GOT3 (cell line): ENCODE measurements at places on chromosomes 6 and 20.

DNA sequence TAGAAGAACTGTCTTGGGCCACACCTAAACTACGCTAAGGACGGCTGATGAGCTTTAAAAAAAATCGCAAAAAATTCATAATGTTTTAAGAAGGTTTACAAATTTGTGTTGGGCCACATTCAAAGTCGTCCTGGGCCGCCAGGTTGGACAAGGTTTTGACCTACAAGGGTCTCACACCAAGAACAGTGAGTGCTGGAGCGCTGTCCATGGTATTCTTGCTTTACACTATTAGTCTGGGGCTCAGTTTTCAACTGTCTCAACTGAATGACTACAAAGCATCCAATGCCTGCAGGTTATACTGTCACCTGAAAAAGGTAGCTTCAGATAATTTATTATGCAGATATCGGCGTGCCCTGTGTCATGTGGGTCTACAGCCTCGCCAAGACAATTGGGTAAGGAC is 3.7 kb upstream of the FAXC start:
- no peak for DNase-seq

DNA sequence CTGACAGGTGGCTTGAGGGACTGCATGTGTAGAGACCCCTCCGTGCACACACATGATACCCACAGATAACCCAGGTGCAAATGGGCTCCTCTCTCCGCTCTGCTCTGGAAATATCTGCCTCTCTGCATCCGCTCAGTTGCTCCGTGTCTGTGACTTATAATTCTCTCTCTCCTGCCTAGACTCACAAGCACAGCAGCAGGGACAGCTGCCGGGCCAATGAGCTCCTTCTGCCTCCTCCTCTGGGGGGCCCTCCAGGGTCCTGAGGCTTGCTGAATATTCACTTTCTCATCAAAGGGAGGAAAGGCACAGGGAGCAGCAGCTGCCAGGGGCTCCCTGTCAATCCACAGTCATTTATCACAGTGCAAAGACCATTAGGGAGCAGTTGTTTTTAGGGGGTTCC is 24.1 kb downstream of the LRFN2 start:
- DNase-seq = no peak

GRCh38 chr20:18256440-18257090 is 31.8 kb upstream of the ZNF133 start:
- DNase-seq = no peak

GRCh38 chr6:148818939-148819575 is 72.2 kb downstream of the UST start:
- DNase-seq = no peak

DNA sequence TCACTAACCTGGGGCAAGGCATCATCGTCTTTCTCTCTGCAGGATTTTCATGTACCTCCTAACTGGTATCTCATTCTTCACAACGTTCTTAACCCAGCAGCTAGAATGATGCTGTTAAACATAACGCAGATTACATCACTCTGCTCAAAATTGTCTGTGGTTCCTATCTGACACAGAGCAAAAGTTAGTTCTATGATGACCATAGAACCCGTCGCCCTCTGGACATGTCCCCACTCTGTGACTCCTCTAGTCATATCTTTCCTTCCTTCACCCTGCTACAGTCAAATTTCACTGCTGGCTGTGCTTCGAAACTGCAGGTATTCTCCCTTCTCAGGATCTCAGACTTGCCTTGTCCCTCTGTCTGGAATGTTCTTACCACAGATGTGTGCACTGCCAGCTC is 87.4 kb upstream of the TPD52L1 start:
- no peak for DNase-seq

- DNase-seq = peak; percentile 60
These were observed 284.7 kb upstream of the TAB2 start for GRCh38 chr6:149032599-149033405.

DNA sequence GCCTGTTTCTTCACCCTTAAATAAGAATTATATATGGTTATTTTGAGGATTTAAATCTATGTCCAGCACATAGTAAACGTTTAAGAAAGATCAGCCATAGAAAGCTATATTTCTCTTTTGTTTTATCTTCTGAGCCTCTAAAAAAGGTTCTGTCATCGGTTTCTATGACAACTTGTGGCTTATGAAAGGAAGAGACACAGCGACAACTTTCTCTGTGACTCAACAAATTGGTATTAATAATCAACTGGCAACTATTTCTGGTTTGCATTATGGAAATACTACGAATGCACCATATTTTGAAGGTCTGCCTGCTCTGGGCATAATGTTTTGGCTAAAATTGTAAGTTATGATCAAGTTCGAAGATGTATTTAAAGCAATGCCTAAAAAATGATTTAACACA is 751.0 kb downstream of the CD109 start:
- DNase-seq = no peak

DNA sequence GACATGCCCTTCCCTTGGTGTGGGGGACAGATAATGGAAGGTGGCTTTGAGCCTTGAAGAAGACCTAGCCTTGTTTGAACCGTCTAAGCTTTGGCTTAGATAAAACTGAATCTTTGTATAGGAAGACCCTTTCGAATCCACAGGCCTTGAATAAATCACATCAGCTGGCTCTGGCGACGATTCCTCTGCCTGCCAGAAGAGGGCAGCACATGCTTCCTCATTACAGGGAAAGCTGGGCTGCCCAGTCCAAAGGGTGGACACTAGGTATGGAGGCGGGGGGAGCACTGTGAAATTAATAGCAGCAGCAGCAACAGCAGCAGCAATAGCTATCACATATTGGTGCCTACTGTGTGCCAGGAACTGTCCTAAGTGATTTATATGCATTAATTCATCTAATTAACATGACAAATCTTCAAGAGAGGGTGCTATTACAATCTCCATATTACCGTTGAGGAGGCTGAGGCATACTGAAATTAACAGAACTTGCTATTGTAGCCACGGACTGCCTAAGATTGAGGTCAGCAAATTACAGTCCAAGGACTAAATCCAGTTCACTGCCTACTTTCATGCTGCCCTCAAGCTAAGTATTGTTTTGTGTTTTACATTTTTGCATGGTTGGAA is 85.1 kb downstream of the CLIC5 start:
- no peak for DNase-seq

DNA sequence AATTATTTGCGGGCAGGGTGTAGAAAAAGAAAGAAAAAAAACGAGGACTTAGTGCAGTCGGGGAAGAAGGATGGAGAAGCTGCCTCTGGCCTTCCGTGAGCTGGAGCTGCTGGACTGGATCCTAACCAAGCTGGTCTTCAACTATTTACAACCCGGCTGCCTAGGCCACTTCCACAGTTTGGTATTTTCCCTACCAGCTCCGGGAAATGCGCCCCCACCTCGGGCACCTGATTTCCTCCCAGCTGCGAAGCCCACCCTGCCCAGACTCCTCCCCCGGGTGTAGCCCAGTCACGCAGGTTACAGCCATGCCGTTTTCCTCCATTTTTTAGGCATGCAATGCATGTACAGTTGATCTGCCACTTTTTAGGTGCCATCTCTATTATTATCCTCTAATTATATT is 21.2 kb downstream of the THEMIS start:
- no peak for DNase-seq

DNA sequence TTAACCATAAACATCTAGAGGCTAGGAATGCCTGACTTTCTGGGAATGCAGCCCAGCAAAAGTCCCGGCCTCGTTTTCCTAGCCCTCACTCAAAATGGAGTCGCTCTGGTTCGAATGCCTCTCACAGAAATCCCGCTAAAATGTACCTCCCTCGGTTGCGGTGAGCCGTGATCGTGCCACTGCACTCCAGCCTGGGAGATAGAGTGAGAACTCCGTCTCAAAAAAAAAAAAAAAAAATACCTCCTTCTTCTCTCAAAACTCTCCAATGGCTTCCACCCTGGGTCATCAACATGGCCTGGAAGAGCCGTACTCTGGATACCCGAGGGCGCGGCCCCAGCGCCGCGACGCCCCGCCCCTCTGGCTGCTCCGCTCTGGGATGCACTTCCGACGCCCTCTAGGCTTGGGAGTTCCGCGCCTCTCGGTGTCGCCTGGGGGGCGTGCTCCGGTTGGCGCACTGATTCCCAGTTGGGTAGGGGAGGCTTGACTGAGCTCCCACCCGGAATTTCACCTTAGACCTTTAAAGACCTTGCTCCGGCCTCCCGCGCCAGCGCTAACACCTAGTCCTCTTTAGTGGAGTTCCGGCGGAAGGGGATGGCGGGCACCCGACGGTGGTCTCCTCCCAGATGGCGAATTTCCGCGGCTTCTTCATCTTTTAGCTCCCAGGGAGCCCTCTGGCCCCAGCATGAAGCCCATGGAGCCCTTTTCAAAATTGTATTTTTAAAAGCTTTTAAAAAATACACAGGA is 12.3 kb downstream of the HMGN4 start:
- DNase-seq = no peak

DNA sequence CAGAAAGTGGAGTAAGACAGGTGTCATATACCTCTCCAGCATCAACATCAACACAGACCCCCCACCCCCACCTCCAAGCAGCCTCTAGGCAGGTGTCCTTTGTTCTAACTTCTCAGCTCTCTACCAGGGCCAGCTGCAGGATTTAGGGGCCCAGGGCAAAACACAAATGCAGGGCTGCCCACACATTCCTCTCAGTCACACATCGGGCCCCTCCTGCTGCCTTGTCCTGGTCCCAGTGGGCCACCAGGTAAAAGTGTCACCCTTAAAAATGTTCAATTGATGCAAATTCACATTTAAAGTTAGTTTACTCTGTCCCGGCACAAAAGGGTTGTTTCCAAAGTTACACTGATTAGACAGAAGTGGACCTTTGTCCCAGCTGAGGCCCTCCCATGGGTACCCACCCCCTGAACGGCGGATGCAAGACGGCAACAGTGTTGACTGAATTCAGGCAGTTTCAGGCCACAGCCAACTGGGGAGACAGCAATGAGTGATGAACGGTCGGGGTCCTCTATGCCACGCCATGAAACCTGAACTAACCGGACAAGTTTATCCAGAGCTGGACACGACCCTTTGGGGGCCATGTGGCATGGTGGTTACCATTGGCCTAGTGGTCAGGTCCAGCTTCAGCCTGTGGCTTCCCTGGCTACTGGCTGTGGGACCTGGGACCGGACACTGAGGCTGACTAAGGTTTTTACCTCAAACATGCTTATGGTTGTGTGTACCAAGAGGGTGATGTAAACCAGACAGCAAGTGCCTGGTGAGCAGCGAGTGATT is 52.2 kb upstream of the UNC93A start:
- DNase-seq = no peak

GRCh38 chr6:70254784-70255183 is 48.1 kb downstream of the COL9A1 start:
- no peak for DNase-seq

DNA sequence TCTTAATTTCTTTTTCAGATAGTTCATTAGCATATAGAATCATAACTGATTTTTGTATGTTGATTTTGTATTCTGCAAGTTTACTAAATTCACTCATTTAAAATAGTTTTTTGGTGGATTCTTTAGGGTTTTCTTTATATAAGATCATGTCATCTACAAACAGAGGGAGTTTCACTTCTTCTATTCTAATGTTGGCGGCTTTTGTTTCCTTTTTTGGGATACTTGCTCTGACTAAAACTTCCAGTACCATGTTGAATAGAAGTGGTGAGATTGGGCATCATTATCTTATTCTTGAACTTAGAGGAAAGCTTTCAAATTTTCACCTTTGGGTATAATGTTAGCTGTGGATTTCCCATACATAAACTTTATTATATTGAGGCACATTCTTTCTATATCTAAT is 296.9 kb downstream of the BCKDHB start:
- DNase-seq = no peak

DNA sequence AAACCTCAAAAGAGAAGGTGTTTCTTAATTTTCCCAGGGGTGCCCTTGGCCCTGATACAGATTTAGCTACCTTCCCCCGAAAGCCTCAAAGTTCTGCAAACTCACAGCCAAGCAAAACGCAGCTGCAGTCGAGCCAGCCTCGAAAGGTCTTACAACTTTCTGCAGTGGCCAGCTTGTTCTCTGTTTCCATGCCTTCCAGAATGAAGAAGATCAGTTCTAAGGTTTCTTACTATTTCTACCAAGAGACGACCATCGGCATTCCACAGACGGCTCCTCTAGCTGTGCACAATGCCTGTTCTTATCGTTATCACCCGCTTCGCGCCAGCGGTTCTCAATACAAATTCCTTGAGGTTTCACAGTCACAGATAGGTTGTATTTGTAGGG is 28.5 kb upstream of the CCR6 start:
- no peak for DNase-seq

DNA sequence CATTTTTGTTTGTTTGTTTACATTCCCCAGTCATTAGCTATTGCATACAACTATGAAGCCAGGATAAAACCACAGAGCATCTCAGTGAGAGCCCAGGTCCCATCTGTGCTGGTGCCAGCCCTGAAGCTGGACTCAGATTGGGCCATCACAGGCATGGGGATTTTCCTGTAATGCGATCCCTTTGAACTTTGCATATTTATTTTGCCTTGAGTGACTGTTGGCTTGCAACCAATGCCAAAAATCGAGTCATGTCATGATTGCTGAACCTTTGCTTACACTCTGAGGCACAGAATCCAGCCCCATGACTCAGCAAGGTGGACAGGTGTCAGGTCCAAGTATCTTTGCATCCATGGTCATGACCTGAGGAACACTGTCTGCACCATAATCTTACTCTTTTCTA is 46.2 kb upstream of the GGTLC1 start:
- no peak for DNase-seq

DNA sequence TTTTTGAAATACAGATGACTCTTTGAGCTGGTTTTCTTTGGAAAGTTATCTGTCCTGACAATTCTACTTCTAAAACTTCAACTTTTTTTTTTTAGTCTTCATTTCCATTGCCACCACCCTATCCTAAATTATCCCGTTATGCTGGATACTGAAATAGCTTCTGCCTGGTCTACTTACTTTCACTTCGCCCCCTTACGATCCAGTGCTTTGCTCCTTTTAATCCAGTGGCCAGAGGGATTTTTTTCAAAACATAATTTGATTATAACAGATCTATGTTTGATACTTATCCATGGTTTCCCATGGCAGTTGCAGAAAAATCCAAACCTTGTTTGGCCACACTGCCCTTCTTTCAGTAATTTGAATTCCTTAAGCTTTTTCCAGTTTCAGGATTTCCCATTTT is 27.4 kb downstream of the ASXL1 start:
- no peak for DNase-seq

GRCh38 chr6:149360536-149360935 is 39.5 kb upstream of the SUMO4 start:
- no peak for DNase-seq

DNA sequence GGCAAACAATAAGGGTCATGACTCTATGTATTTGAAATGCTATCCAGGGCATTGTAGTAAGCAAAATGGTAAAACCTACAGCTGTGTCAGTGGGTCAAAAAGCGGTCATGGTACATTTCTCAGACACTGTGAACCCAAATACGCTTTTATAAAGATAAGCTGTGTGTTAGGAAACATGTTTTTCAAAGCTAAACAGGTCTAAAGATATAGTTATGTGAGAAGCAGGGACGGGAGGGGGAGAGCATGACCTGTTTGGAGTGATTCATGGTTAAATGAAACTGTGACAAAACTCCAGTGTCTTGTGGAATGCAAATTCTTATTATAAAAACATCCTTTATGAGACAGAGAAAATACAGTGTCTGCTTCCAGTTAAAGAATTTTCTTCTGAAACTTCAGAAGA is 205.4 kb upstream of the BMP2 start:
- DNase-seq = no peak
